Sigmoid colon (tissue), 7 donors: ENCODE measurements at places on chromosomes 5 and 9. TPM values are rescaled to one million over a fixed set of nuclear protein-coding genes. Genes with fewer than 3 reads are reported as not detected.

DNA sequence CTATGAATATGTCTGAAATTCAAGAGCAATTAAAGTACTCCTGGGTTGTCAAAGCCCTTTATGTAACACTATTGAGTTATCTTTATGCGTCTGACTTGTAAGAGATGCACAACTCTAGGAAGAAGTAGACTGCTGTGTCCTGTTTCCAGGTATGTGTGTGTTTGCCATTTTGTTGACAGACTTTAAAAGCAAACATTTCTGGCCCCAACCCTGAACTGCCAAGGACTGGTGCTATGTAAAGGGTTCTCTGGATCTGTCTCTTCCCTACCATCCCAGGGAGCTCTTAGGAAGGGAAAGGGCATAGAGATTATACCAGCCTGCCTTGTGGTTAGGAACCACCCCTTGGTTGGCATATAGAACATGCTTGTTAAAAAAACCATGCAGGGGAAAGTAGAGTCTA, 12.1 kb downstream of the SLC22A5 start:
- DNase-seq: no peak

GRCh38 chr5:112684121-112684520, 53.6 kb upstream of the APC start:
- no peak for DNase-seq

The SLU7 gene
- 72.4 TPM for total RNA-seq

DNA sequence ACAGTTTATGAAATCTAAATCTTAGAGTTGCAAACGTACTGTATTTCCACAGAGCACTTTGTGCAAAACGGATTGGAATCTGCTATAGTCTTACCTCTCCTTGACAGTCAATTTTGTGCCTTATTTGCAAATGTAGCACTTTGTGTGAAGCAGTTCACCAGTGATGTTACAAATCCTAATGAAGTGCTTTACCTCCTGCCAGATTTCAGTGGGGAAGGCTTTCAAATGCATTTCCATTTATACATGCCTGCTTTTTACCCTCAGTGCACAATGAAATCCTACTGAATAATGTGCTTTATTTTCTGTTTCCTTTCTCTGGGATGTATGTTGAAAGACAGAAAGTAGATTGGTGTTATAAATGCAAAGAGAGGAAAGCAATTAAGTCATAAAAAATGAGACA, 2141.6 kb upstream of the C9orf72 start:
- no peak for DNase-seq

GRCh38 chr5:40955313-40955712, 46.0 kb downstream of the C7 start:
- DNase-seq: no peak

DNA sequence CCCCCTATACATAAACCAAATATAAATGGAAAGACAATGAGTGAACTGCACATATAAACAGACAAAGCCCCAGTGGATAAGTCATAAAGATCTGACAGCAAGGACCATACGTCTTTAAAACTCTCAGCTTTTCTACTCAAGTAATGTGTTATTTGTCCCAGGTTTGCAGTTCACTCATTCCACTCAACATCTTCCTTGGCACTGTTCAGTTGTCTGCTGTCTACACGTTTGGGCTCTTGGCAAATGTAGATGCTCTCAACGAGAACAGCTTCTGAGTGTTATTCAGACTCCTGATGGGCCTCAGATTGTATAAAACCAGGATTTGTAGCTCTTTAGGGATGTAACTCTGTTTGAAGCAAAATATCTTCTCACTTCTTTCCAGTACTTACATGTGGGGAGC, 198.2 kb upstream of the SEMA6A start:
- DNase-seq: no peak

DNA sequence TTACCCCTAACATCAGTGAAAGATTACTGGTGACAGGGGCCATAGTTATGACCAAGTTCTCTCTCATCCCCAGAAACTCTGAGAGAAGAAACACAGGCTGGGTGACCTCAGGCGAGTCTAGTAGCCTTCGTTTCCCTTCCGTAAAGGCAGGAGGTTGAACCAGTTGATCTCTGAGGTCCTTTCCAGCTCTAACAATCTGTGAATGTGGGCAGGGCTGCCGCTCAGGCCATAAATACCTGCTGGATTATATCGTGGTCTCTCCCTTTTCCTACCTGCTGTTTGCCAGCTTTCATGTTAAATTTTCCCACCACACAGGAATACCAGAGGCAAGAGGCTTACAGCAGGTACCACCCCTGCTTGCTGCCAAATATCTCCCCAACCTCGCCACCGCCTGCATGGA, 357.5 kb downstream of the SH3GL2 start:
- DNase-seq: no peak
